ENCODE measurements at places on chromosomes 7 and 10.
A peak's percentile ranks its signal among the peaks of the same experiment; 100 is the strongest.

DNA sequence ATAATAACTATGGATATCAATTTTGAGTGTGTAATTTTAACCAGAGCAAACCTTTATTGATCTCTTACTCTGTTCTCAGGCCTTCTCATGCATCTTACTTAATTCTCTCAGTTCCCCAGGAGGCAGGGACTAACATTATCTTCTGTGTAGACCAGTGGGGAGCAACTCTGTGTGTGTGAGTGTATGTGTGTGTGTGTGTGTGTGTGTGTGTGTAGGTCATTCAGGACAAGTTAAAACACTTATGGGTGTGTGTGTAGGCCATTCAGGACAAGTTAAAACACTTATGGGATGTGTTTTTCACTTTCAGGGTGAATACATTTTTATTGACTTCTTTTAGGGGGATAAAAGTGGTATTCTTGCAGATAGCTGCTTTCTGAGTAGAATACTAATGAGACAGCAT is 145.0 kb downstream of the ADAM12 start:
- DNase-seq = no peak

DNA sequence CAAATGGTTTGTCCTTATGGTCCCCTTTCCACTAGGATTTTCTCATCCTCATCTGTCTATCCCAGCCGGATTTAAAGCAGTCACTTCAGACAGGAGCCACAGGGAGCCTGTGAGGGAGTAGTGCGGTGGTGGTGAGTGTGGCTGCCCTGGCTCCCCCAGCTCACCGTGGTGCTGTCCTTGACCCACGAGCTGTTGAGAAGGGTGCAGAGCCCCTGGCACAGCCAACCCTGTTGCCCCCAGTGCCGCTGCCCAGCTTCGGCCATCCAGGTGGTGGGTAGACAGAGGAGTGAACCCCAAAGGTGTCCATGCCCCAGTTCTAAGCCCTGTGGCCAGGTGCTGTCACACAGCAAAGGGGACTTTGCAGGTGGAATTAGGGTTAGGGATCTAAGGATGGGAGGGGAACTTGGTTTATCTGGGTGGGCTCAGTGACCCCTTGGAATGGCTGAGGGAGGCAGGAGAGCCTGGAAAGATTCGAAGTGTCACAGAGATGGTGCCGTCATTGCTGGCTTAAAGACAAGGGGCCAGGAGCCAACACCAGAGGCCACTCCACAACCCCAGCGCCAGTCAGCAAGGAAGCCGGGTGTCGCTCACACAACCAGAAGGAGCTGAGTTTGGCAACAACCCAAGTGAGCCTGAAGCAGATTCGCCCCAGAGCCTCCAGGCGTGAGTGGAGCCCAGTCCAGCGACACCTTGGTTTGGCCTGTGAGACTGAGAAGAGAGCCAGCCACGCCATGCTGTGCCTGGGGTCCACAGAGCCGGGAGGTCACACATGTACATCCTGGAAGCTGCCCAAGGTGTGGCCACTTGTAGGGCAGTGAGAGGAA is 142.4 kb downstream of the ADCY1 start:
- no peak for DNase-seq

DNA sequence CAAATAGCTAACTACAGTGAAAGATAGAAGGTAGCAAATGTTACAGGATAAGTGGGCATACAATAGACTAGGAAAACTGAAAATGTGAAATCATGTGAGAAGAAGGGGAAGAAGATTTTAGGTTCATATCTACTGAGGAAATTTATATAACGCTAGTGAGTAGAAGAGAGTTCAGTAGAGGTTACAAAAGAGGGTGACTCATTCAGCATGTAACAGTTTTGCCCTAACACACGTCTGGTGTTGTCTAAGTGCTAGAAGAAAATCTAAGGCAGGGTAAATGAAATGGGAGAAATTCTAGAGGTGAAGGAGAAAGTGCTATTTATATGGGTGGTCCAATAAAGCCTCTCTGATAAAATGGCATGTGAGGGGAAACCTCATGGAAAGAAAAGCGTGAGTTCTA is 731.4 kb upstream of the POT1 start:
- DNase-seq = no peak

DNA sequence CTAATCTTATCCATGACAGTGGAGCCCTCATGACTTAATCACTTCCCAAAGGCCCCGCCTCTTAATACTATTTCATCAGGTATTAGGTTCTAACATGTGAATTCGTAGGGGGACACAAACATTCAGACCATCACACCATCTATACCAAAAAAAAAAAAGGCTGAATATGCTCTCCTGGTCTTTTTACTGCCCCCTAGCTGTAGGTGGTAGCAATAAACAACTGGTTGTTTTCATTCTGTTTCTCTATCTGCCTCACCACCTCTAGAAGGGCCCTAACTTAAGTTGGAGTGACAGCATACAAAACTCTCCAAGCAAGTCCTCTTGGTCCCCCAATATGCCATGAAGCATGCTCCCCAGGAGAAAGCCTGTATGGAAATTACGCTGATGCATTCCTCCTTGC is 94.1 kb downstream of the GRM8 start:
- DNase-seq = no peak

GRCh38 chr10:101047961-101048892 is 13.6 kb upstream of the KAZALD1 start:
- DNase-seq = no peak

- DNase-seq = no peak
Observed at GRCh38 chr10:101818872-101819633, 809 bp upstream of the OGA start.

GRCh38 chr7:90654718-90655427 is 58.8 kb downstream of the CDK14 start:
- no peak for DNase-seq

DNA sequence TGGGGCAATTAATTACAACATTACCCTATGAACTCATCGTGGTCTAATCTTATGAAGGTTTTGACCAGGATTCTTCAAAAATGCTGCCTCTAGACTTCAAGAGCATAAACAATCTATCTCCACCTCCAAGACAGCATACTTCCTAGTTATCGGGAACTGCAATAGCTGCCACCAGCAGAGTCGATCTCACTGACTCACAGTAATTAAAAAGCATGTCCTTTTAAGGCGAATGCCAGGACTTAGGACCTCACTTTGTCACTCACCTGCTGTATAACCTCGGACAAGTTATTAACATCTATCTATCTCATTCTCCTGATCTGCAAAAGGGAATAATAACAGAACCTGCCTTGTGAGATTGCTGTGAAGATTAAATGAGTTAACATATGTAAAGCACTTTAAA is 666.0 kb upstream of the COBL start:
- DNase-seq = no peak

DNA sequence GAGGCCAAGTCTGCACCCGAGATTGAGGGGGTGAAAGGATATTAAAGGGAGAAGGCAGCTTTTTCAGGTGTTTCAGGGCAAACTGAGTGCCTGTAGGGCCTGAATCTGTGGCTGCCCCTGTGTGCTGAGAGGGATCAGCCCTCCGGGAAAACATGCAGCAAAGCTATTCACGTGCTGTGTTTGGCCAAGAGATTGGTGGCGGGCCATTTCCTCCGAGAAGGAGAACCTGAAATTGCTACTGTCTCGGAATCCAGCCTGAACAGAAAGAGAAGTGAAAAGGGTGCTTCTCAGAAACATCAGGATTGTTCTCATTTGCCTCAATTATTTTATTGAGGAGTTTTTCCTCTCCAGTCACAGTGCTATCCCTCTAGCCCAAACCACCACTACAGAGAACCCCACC is 16.0 kb downstream of the GIMAP5 start:
- DNase-seq = peak; percentile 28

DNA sequence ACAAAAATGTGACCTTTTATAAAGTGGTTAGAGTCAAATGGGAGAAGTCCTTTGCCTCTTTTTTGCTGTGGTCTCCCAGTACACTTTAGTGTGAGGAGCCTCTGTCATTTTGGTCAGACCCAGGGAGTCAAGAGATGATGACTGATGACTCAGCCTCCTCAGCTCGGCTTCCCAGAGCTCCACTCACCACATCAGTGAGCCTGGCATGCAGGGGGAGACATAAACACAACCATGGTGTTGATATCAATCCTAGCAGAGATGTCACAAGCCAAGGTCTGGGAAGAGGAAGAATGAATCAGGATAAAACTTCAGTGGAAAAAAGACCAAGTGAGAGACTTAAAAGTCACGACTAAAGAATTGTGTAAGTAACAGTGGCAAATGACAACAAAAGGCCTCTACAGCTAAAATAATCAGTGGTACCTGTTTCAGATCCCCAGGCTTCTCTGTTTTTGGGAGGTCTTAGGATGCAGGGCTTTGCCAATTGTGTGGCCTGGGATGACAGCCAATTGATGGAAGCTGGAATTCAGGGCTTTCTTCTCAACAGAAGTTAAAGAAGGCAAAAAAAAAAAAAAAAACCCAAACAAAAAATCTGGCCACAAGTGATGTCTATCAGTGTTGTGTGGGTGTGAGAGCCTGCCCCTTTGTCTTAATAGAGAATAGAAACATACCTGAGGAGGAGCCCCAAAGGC is 50.2 kb downstream of the TFAM start:
- DNase-seq = peak; percentile 22

GRCh38 chr7:81321949-81322348 is 403.1 kb upstream of the SEMA3C start:
- DNase-seq = no peak

DNA sequence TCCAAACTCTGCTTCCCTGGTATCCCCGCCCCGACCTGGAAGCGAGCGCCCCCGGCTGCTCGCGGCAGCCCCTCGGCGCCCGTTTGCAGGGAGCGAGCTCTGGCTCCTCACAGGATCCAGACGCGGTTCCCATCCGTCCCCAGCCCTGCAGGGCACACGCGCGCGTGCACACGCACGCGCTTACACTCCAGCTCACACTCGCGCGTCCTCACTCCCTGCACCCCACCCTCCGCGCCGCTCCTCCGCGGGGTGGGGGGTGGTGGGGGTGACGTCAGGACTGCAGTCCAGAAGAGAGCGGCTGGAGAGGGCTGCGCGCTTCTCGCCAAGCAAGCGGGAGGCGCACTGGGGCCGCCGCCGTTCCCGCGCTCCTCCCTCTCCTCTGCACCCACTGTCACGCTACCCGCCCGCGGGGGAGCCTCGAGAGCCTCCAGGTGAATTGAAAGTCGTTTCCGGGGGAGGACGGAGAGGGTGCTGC is 255.6 kb downstream of the OTUD1 start:
- peak; percentile 36 for DNase-seq

GRCh38 chr10:11516431-11516746 is 95.1 kb downstream of the USP6NL start:
- no peak for DNase-seq

- DNase-seq = no peak
Observed at GRCh38 chr7:1735262-1735661, 65.2 kb downstream of the ELFN1 start.

DNA sequence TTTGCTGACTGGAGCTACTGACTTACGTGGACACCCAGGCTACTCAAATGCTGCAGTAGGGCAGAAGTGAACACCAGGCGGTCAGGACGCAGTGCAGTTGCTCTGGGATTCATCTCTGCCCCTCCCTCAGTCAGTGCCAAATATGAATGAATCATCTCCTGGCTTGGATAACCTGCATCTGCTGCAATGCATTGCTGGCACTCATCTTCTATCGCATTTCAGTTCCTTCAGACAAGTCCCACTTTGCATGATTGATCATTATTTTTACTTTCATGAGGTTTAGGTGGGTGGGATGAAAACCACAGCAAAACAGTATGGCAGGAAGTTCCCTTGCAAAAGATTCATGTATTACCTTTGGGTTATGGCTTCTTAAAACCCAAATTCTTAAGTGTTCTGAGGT is 224.6 kb upstream of the NRP1 start:
- no peak for DNase-seq

DNA sequence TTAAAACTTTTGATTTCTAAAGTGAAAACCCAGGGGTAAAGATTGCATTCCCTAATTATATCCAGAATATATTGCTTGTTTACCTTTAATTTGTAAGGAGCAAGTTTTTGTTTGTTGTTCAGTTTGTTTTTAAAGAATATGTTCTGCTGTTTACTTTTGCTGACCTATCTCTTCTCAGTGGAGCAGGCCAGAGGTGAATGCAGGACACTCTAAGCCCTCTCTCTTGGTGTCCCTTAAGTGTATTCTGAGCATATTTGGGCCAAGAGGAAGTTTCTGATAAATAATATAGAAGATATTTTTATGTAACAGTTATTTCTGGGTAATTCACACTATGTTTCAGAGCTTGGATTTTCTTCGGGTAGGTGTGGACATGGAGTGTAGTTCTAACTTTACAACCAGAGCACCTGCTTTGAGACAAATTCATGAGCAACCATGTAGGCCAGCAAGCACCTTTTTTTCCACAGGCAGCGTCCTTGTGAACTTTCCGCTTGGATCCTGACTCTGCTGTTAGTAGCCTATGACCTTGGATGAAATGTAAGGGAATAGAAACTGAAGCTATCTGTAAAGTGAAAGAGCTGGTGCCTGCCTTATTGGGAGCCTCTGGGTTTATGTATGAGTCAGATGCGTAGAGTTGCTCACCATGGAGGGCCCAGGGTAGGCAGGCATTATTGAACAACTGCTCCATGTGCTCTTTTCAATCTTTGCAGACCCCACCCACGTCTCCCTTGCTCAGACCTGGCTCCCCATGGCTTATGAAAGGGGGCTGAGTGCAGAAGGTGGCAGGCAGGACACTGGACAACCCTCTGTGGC is 16.1 kb downstream of the OGDH start:
- peak; percentile 61 for DNase-seq

DNA sequence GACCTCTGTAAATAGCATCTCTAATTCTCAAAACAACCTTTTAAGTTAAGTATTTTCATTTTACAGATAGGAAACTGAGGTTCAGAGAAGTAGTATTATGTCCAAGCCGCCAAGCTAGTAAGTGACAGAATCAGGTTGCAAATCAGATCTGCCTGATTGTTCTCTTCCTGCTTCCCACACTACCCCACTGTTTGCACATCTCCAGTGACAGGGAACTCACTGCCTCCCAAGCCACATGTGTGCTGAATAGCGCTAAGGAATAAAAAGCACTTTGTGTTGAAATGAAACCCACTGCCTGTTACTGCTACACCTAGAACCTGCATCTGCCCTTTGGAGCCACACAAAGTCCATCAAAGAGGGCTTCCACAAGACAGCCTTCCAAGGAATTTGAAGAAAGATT is 45.1 kb upstream of the WDR11 start:
- no peak for DNase-seq

DNA sequence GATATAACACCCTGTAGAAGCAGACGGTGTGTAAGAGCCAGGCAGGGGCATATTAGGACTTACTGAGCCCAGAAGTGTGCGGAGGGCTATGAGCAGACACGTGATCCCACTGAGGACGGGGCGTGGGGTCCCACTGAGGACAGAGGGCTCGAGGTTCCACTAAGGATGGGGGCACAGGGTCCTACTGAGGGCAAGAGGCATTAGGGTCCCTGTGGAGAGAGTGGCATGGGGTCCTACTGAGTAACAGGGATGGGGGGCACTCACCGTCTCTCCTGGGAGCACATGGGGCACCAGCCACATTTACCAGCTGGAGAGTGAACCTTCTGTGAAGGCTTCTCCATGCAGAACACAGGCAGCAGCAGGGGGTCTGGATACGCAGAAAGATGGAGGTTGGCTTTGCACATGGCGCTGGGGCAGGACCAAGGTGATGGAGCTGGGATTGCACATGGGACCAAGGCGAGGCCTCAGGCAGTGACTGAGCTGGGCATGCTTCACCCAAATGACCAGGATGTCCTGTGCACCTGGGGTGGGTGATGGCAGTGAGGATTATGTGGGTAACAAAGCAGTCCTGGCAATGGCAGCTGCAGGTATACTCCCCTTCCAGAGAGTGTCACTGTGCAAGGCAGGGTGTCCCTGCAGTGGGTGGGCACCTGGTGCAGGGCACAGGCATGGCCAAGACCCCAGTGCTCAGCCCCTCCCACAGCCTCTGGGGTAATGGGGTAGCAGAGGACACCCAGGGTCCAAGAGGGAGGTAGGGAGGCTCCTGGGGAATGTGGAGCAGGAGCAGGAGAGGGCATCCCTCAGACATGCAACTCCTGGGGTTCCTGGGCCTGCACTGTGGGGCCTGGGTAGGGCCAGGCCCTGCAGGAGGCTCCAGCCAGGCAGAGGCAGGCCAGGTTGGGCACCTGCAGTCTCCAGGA is 278.1 kb downstream of the TCERG1L start:
- DNase-seq = no peak

All from activated T-cell treated with anti-CD3 and anti-CD28 coated beads, Interleukin-2, amount 50 U/mL, for 48 hours (primary cell).